HCT116 (cell line): ENCODE measurements at places on chromosomes 6 and 20. TPM values are rescaled to one million over a fixed set of nuclear protein-coding genes. Genes with fewer than 3 reads are reported as not detected.

The MOG gene
- not detected for total RNA-seq

GRCh38 chr6:12815884-12816600 lies 99.5 kb downstream of the PHACTR1 start:
- DNase-seq: no peak

- DNase-seq: peak; percentile 23
These were observed 107.2 kb downstream of the ATP9A start for GRCh38 chr20:51660672-51661608.

- DNase-seq: no peak
These were observed 2.1 kb downstream of the FAM210B start for GRCh38 chr20:56360908-56361205.

GRCh38 chr20:2451939-2452732 lies 18.5 kb downstream of the SNRPB start:
- peak; percentile 48 for DNase-seq

GRCh38 chr6:2259002-2259494 lies 13.6 kb upstream of the GMDS start:
- no peak for DNase-seq

GRCh38 chr6:28807682-28808280 lies 116.0 kb downstream of the TRIM27 start:
- peak; percentile 75 for DNase-seq

GRCh38 chr6:47599512-47599911 lies 98.9 kb upstream of the ADGRF4 start:
- DNase-seq: no peak

The KHDC3L gene
- total RNA-seq: not detected

DNA sequence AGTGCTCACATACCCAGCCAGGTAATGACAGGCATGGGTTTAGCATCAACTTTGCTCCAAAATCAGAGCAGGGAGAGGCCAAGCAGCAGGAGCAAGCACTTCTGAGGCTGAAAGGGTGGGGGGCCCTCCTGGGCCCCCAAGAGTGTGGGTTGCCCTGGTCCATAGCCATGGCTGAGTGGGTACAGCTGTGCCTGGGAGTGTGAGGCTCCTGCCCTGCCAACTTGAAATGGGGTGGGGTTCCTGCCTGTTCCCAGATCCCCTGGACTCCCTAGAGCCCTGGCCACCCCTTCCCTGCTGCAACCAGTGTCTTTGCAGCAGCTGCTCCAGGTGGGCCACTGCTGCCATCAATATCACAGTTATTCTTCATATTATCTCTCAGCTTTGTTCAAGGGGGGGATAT lies 1224.2 kb upstream of the GJE1 start:
- DNase-seq: no peak

GRCh38 chr6:80457439-80457933 lies 351.0 kb downstream of the BCKDHB start:
- peak; percentile 38 for DNase-seq

DNA sequence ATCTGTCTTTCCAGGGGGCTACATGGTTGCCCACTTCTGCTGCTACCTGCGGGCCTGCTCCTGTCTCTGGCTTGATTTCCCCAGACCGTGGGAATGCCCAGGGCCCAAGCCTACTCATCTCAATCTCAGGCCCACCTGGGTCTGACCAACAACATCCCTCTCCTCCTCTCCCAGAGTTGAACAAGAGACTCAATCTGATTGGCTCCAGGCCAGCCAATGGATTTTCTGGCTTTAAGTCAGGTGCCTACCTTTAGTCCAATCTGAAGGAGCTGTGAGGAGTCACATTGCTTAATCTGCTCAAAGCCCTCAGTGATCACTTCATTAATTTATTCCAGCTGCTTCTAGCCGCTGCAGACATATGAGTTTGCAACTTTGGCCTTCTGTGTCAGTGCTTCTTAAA lies 162.4 kb upstream of the KCNG1 start:
- DNase-seq: no peak

The WFDC5 gene
- total RNA-seq: not detected

GRCh38 chr6:72748759-72749158 lies 126.9 kb downstream of the KCNQ5 start:
- no peak for DNase-seq

The SALL4 gene
- total RNA-seq: 1.9 TPM

The ZNF512B gene
- 10.3 TPM for total RNA-seq

GRCh38 chr20:48482790-48483189 lies 345.0 kb downstream of the PREX1 start:
- DNase-seq: no peak

GRCh38 chr6:32906539-32906938 lies 34.3 kb downstream of the HLA-DMB start:
- no peak for DNase-seq

The ZBP1 gene
- not detected for total RNA-seq

The SLX4IP gene
- 11.1 TPM for total RNA-seq

The DEFB115 gene
- total RNA-seq: not detected

DNA sequence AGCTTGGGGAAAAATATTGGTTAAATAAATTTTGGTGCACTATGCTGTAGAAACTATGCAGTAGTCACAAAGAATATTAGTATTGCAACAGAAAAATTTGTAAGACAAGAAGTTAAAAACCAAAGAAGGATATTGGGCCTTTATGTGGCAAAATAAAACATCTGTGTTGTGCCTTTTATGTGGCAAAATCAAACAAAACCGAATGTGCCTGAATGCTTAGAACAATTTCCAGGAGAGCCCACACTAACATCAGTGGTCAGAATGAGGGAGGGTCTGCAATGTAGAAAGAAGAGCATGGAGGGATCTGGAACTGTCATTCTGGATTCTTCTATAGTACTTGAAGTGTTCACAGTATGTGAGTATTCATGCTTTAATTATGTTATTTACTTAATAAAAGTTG lies 75.2 kb downstream of the L3MBTL3 start:
- DNase-seq: no peak

DNA sequence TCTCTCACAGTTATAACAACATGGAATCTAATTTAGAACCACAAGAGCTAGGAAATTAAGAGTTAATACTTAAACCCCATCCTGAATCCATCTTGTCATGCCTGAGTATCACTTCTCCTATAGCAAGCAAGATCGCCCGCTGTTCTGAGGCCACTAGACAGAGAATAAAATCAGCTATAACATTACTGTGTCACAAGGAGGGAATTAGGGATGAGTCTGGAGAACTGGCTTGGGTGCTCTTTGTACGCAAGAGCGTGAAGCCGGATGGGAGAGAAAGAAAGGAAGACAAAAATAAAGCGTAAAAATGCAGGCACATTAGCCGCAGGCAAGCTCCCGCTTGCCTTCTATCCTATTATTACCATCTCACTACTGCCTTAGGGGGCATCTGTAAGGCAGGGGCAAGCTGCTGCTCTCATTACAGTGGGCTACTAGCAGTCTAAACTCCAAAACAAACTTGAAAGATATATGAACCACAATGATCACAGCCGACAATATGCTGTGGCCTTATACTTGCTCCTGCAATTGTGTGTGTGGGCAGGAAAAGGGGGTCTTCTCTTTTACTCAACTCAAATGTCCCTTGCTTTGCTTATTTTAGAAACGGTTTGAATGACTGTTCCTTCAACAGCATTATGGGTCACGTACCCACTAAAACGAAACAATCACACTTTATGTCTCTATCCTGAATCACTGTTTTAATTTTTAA lies 81.9 kb downstream of the GJA10 start:
- no peak for DNase-seq

DNA sequence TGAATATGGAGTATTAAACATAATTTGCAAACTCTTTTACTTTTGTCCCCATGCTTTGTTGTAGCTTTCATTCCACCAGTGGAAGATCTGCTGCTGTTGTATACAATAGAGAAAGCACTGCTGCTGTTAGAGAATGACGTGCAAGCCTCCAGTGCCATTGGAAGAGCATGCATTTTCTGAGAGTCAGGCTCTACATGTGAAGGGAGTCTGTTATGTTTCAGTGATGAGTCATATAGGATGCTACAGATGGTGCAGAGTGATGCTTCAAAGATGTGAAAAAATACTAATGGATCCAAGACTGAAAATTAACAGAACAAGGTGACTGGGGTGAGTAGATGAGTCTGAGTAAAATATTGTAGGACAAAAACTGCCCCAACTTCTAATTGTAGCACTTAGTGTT lies 22.4 kb upstream of the BACH2 start:
- no peak for DNase-seq

DNA sequence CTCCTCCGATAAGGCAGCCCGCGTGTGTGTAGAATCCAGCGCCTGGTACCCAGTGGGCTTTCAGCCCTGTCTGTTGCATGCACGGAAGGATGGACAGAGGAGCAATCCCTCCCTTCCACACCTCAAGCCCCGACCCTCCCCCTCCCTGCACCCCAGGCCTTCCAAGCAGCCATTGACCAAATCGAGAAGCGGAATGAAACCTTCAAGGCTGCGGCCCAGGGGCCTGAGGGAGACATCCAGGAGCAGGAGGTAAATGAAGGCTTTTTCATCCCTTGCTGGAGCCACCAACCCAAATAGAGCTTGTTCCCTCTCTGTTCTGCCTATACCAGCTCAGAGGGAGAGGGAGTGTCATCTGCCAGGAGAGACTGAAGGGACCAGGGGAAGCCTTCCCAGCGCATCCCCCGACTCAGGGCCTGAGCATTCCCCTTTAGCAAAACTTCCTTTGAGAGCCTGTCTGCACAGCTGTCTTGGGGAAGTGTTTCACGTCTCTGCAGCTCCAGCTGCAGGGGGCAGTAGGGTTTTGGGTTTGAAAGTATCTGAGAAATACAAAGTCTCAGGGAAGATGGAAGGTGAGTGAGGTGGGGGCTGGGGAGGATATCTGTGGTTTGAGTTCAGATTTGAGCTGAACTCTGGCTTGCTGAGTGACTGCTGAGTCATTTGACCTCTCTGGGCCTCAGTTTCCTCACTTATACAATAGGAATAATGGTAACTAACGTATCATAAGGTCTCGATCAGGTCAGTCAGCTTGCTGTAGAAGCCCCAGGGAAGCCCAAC lies 16.1 kb downstream of the FGD2 start:
- no peak for DNase-seq

GRCh38 chr20:20411836-20412235 lies 43.9 kb downstream of the INSM1 start:
- DNase-seq: no peak

The KIAA1755 gene
- not detected for total RNA-seq
